Stimulated activated CD4-positive, alpha-beta T cell treated with anti-CD3 and anti-CD28 coated beads, Interleukin-1b, Interleukin-23, amount 100 ng/mL, for 4 hours (primary cell): ENCODE measurements at places on chromosomes 4 and X.

- DNase-seq: no peak
Measured at GRCh38 chrX:54166915-54167314, 16.1 kb downstream of the FAM120C start.

- no peak for DNase-seq
Measured at GRCh38 chrX:49000636-49001035, 1.4 kb downstream of the GRIPAP1 start.

DNA sequence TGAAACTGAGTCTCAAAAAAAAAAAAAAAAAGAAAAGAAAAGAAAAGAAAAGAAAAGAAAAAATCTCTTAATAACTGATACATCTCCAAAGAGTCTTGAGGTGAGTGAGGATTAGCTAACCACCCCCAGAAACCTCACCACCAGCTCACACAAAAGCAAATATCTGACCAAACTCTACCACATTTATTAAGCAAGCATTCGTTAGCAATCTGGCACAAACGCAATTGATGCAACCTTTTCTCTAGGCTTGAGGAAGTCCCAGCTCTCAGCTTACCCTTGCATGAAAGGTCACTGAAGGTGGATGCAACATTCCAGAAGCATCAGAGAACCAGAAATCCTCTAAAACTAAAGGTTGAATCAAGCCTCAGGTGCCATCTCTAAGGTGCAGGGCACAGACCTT is 231.9 kb upstream of the BCOR start:
- no peak for DNase-seq

GRCh38 chr4:129364747-129365452 is 268.9 kb downstream of the C4orf33 start:
- no peak for DNase-seq

GRCh38 chr4:126552321-126552720 is 1080.4 kb upstream of the INTU start:
- no peak for DNase-seq

DNA sequence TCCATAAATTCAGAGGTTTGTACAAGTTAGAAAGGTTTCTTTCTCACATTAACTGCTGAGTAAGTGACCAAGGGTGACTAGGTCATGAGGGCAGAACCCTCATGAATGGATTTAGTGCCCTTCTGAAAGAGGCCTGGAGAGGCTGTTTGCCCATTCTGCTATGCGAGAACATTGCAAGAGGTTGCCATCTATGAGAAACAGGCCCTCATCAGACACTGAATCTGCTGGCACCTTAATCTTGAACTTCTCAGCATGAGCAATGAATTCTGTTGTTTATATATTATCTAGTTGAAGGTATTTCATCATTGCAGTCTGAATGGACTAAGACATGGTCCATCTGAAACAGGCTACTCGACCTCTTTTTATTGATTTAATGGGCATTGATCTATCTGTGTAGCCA is 96.2 kb upstream of the GPRIN3 start:
- DNase-seq: no peak
